ENCODE measurements at places on chromosomes 16 and 17.

DNA sequence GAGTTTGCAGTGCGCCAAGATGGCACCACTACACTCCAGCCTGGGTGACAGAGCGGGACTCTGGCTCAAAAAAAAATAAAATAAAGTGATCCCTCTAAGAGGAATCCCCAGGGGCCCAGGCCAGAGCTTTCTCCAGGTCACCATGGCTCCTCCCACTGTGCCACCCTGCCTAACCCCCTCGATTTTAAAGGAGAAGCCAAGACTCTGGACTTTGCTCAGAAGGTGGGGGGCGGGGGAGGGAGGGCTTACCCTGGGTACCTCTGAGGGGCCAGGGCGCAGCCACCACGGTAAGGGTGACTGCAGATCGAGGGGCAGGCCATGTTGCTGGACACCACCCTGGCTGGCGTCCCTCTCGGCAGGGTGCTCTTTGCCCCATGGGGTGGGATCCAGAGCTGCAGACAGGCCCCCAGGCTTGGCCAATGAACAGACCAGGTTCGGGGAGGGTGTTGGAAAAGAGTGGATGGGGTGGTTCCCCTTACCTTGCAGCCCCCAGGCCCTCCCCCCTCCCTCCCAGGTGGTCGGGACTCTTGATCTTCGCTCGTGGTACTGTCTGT is 455 bp upstream of the GRB7 start:
- DNase-seq: peak; percentile 68

GRCh38 chr16:10741844-10742243 is 1.8 kb upstream of the NUBP1 start:
- no peak for DNase-seq

- DNase-seq: no peak
Measured at GRCh38 chr17:79833744-79834564, 5.3 kb downstream of the CBX4 start.

- no peak for DNase-seq
Measured at GRCh38 chr17:39222151-39222550, 3.6 kb downstream of the STAC2 start.

- DNase-seq: no peak
Measured at GRCh38 chr16:59341368-59341767, 607.3 kb upstream of the GOT2 start.

DNA sequence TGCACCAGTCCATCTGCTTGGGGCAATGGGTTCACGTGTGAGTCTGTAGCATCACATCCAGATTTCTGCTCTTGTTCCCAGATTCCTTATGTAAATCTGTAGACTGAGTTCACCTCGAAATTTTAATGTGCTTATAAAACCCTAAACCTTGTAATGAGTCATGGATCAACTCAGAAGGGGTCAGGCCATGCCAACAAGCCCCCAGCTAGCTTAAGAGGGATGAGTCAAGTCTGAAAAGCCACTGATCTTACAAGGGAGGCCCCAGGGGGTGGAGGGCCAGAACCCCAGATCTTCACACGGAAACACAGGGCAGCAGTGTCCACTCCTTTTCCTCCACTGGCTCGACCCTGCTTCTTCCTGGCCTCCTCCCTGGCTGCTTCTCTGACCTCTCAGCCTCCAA is 399.1 kb upstream of the CDH5 start:
- DNase-seq: no peak
